ENCODE measurements at places on chromosomes 1 and 21.

DNA sequence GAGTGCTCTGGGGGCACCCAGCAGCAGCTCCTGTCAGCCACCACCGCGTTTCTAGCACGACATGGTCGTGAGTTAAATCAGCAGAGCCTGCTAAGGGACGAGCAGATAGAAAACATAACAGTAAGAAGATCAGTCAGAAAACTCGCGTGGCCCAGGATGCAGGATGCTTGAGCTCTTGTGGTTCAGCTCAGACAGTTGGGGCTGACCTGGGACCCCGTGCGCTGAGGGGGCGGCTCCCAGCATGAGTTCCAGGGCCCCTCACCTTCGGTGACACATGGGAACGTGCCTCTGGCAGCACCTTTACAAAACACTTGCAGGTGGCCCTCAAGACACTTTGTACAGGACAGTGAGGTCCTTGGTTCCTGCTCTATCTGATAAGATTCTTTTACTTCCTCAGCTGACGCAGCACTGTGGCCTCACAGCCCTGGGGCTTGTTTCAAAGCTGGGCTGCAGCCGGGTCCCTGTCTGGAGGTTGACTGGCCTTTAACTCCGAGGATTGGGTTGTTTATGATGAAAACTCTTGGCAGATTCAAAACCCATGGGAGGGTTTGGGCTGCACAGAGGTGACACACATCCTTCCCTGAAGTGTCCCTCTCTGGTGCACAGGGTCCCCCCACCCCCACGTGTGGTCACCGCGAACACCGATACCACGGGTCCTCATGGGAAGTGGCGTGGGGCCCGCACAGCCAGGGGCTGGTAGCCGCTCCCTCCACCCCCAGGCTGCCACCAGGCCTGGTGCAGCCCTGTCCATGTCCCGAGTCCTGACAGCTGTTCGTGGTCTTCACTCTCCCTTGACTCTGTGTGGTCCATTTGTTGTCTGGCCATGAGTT lies 65.3 kb upstream of the COL6A1 start:
- H3K4me1 ChIP-seq = peaks cover 6% of the 10 kb centered on the region
- H3K27me3 ChIP-seq = no peaks in the 10 kb centered on the region
- H3K27ac ChIP-seq = no peak overlapping the region
- DNase-seq = no peak
- H3K36me3 ChIP-seq = no peaks in the 10 kb centered on the region

- peaks cover 6% of the 10 kb centered on the region for H3K36me3 ChIP-seq
- H3K4me1 ChIP-seq = peaks cover 7% of the 10 kb centered on the region
- no peak overlapping the region for H3K27ac ChIP-seq
- H3K27me3 ChIP-seq = peaks cover 9% of the 10 kb centered on the region
Measured at GRCh38 chr1:152109231-152109997, 5.8 kb downstream of the TCHH start.

GRCh38 chr1:30919025-30919881 lies 10.7 kb upstream of the SDC3 start:
- H3K4me1 ChIP-seq = peaks cover 4% of the 10 kb centered on the region
- no peak overlapping the region for H3K4me3 ChIP-seq
- peaks cover 12% of the 10 kb centered on the region for H3K27me3 ChIP-seq

DNA sequence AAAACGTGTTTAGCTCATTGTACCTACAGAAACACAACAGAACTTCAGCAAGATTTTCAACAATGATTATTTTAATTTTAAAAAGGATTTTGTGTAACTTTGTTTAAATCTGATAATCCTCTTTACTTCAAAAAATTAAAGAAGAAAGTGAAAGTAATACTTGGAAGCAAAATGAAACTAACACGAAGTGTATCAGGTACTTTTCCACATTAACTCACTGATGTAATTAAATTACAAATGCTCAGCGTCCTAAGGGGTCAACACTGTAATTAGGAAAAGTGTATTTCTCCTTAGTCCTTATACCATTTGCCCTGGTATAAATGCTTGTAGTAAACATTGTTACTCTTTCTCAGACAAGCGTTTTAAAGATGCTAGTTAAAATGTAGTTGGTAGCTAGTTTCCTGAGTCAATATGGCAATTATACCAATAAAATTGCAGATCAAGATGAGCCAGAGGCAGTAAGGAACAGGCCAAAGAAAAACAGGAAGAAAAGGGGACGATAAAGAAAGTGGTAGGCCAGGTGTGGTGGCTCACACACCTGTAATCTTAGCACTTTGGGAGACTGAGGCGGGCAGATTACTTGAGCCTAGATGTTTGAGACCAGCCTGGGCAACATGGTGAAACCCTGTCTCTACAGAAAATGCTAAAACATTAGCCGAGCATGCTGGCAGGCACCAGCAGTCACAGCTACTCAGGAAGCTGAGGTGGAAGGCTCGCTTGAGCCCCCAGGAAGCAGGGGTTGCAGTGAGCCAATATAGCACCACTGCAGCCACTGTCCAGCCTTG lies 553.0 kb downstream of the SMYD3 start:
- no peaks in the 10 kb centered on the region for H3K27me3 ChIP-seq
- H3K36me3 ChIP-seq = no peaks in the 10 kb centered on the region
- H3K27ac ChIP-seq = peak overlapping the region; percentile 97

- no peaks in the 10 kb centered on the region for H3K4me1 ChIP-seq
- H3K27me3 ChIP-seq = no peaks in the 10 kb centered on the region
- no peak overlapping the region for H3K27ac ChIP-seq
Measured at GRCh38 chr1:103156966-103157365, 48.6 kb upstream of the COL11A1 start.

- no peaks in the 10 kb centered on the region for H3K27me3 ChIP-seq
- H3K4me1 ChIP-seq = no peaks in the 10 kb centered on the region
Measured at GRCh38 chr1:185585770-185586169, 148.4 kb upstream of the HMCN1 start.
